CD4-positive, alpha-beta T cell treated with Interleukin-17A for 4 hours (primary cell): ENCODE measurements at places on chromosomes 2 and 18.

GRCh38 chr2:16185801-16186272 lies 245.5 kb downstream of the MYCN start:
- no peak for DNase-seq

- no peak for DNase-seq
Observed at GRCh38 chr2:5921081-5921642, 229.0 kb downstream of the SOX11 start.

DNA sequence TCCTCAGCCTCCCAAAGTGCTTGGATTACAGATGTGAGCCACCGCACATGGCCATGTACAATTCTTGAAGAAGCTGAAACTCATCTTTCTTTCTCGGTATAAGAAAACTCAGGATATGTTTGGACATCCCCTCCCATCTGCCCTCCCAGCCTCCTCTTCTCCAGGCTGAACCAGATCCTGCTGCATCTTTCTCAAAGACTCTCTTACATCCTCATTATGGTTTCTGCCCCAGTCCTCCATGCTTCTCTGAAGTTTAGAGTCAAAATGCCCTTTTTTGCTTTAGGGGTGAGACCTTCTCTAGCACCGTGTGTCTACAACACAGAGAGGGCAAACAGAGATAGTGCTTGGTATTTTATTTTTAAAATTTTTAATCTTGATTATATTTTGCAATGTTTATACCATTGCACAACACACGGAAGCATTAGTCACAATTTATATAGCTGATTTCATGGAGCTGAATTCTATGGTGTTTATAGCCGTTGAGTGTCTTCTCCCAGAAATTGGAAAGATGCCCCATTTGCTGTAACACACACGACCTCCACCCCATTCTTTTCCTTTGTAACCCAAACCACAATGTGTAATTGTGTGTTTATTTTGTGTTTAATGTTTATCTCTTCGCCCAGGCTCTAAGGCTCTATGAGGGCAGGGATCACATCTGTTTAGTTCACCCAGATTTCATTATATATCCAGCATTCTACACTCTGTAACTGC lies 206.0 kb upstream of the TNP1 start:
- no peak for DNase-seq

DNA sequence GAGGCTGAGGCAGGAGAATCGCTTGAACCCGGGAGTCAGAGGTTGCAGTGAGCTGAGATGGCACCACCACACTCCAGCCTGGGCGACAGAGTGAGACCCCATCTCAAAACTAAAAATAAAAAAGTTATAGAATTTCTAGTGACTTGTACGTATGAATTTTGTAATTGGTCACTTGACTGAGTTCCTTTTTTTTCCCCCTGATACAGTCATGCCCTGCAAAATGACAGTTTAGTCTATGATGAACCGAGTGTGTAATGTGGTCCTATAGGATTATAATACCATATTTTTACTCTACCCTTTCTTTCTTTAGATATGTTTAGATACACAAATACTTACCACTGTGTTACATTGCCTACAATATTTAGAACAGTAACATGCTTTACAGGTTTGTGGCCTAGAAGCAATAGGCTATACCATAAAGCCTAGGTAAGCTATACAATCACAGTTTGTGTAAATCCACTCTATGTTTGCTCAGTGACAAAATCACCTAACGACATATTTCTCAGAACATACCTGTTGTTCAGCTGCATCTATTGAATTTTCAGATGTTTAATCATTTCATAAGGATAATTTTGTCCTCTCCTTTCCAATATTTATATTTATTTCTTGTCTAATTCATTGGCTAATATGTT lies 25.4 kb downstream of the SOCS6 start:
- no peak for DNase-seq

- no peak for DNase-seq
Observed at GRCh38 chr2:240482141-240482540, 46.7 kb downstream of the GPC1 start.

DNA sequence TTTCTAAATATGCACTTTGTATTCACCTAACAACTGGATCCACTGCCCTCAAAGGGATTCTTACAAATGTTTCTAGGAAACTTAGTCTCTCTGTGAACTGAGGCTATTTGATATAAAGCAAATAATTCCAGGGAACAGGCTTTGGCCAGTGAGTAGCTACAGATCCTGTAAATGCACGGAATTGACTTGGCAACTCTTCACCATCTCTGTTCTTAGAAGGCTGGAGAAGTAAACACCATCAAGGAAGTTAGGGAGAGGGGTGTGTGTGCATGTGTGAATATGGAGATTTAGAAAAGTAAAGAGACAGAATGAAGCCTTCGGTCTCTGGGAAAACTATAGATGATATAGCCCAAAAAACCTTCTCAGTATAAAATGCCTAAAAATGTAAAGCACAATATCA lies 10.7 kb downstream of the CIDEA start:
- no peak for DNase-seq

- DNase-seq = no peak
Observed at GRCh38 chr2:30482011-30482410, 35.0 kb downstream of the LCLAT1 start.

DNA sequence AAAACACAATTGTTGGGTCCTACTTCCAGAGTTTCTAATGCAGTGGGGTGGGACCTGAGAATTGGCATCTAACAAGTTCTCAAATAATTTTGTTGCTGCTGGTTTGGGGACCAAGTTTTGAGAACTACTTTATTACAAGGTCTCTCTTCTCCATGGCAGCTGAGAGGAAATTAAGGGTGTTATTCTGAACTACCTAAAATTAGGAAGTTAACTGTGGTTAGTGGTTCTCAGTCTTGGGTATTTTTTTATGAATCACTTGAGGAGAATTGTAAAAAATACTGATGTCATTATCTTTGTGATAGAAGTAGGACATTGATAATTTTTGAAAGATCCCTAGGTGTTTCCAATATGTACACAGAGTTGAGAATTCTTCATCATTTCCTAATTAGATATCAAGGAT lies 210.2 kb downstream of the MC4R start:
- no peak for DNase-seq

DNA sequence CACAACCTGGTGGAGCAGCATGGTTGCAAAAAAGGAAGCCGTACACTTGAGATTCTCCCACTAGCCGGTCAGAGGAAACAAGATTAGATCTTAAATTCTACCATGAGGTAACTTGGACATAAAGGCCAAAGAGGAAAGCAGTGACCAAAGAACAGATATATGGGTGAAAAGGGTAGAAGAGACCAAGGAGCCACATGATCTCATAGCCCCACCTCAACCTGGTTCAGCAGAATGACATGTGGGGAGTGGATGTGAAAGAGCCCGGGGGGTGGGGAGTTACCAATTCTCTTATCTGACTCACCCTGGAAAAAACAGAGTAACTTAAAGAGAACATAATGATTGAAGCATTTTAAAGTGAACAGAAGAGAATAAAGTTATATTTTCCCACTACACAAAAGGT lies 683.0 kb downstream of the DSC3 start:
- DNase-seq = no peak

DNA sequence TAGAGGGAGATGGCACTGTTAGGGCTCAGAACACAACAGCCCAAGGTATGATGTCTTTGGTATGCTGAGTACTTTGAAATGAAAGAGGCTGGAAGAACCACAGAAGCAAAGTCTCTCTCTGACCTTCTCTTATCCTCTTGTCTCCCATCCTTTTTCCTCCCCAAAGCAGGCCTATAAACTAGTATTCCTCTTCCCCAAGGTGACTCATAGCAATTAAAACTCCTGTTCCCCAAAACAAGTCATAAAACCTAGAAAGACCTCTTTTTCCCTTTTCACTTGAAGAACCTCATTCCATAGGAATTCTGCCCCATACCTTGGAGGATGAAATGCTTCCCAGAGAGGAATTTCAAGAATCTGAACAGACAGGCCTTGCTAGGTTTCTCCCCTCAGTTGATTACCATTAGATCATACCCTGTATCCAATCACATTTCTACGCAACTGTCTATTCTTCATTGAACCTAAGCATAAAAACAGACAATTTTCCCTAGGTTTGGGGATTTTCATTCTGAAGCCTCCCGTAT lies 25.7 kb downstream of the MDH1 start:
- no peak for DNase-seq

- DNase-seq = no peak
Observed at GRCh38 chr2:219557791-219558785, 13.3 kb downstream of the OBSL1 start.

GRCh38 chr2:203077451-203077850 lies 62.8 kb downstream of the NBEAL1 start:
- DNase-seq = no peak

DNA sequence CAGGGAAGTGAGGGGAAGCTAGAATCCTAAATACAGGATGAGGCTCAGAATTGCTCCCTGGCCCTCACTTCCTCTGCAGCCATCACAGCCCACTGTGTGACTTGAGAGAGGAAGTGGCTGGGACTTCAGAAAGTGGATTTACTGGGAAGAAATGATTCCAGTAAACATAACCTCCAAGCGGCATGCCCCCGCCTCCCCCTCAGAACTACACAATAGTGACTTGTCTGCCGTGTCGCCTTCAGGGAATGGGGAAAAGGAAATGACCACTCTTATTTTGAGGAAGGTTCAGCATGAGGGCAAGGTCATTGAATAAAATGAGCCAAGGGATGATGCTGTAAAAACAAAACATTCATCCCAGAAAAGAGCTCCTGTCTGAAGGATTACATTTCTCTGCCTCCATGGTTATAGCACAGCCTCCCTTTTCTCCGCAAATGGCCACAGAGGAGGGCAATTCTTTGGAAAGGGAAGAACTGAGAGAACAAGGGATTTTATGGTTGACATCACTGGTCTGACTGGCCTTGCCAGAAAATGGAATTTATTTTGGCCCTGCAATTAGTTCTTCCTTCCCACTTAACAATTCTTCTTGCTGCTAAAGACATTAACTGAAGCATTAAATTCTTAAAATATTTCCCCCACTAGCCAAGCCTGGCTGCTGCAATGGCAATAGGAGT lies 78.9 kb upstream of the DAPL1 start:
- DNase-seq = no peak

DNA sequence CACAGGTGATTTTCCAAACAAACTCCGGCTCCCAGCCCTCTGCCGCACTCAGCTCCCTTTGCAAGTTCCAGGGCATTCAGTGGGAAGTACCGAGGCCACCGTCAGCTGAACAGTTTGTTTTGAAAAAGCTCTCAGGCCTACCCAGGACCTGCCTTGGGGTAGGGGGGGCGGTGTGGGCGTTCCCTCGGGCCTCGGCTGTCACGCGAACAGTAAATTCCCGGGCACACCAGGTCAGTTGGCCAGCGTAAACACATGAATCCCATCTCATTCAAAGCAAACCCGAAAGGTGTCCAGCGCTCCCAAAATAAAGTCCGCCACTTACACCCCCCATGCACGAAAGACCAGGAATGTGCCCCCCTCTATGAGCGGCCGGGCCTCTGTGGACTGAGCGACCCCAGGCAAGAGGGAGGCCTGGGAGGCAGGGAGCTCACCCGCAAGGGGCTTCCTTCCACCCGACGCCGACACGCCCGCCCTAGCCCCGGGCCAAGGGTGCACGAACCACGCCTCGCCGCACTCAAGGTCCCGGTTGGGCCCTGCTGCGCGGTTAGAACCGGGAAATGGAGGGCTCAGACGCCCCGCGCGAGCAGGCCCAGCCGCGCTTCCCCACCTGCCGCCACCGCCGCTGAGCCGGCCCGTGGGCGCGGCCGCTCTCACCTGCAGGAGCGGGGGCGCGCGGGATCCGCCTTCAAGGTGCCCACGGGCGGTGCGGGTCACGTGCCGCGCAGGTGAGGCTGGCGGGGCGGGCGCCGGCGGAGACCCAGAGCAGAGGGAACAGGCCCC lies at the start of gene WDSUB1:
TSS of gene WDSUB1 (minus strand) at position 775 of the 780 bp plus-strand sequence. CDS start 3,634 bp downstream, outside the sequence.
- DNase-seq = peak; percentile 52

DNA sequence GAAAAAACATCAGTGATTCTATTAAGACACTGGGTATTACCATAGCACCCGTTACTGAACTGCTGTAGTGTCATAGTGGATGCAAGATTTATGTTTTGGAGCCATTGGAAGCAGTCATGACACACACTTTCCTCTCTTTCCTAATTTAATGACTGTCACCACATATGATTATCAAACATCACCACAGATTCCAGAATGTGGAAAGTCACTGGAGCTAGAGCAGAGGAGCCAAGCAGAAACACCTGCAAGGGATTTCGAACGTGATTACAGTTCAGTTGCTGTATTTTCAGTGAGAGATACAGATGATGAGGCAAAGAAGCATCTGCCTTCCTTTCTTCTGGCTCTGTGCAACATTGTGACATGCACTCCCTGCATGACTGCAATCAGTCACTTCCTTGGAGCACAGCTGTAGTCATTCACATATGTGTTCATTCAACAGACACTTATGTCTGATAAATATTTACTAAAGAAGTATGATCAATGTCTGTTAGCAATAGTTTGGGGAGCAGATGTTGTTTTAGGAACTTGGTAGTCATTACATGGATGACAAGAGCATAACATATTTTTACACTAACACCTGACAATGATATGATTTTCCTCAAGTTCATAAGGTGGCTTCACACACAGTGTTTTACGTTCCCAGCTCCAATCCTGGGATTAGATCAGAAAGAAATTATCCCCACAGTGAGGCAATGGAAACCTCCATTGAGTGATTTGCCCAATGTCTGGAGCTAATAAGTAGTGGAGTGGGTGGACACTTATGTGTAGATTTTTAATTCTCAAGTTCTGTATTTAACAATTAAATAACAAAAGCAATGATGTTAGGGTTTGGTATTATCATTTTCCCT lies 416.6 kb downstream of the PLCL1 start:
- no peak for DNase-seq
